ENCODE measurements at places on chromosomes 2 and 18.

GRCh38 chr18:2508155-2508554 is 63.1 kb downstream of the METTL4 start:
- no peak for DNase-seq

GRCh38 chr2:139354518-139354917 is 574.3 kb upstream of the NXPH2 start:
- no peak for DNase-seq

DNA sequence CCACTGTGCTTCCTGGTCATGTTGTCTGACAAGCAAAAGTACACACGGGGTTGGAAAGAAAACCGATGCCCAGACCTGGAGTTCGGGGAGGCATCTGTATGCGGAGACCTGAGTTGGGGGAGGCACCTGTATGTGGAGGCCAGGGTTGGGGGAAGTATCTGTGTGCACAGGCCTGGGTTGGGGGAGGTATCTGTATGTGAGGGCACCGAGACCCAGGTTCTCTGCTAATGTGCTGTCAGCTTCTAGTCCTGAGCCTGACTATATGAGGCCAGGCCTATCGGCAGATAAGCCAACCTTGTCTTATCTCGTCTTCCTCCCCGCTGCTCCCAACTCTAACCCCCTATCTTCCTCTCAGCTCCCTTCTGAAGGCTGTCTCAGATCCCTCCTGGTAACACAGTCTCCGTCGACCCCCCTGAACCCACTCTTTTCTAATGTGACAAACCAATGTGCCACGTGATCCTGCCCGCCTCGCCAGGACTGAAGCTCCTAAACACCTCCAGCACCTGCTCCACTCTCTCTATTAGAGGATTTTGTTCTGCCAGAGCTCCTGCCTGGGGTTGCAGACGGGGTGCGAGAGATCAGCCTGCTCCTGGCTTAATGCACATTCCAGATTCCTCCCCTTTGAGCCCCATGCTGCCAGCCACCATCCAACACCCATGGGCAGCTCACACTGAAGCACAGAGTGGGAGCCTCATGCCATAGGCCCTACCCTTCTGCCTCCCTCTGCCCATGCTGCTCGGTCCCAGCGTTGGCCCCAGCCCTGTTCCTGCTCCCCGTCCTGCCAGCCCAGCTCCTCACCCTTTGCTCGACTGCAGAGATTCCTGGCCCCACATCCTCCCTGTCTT is 188.4 kb downstream of the SH3BP4 start:
- no peak for DNase-seq

GRCh38 chr18:76274468-76275289 is 220.4 kb downstream of the ZNF516 start:
- DNase-seq = no peak

GRCh38 chr18:79309614-79310358 is 85.9 kb upstream of the NFATC1 start:
- DNase-seq = no peak

- no peak for DNase-seq
These were observed 111.9 kb upstream of the DTNA start for GRCh38 chr18:34598120-34598635.

- DNase-seq = no peak
These were observed 136.1 kb upstream of the NOSTRIN start for GRCh38 chr2:168666339-168666738.

- DNase-seq = no peak
These were observed 120.6 kb downstream of the CAPN13 start for GRCh38 chr2:30686669-30687068.

- no peak for DNase-seq
These were observed 102.8 kb downstream of the SMAD7 start for GRCh38 chr18:48847807-48848486.

DNA sequence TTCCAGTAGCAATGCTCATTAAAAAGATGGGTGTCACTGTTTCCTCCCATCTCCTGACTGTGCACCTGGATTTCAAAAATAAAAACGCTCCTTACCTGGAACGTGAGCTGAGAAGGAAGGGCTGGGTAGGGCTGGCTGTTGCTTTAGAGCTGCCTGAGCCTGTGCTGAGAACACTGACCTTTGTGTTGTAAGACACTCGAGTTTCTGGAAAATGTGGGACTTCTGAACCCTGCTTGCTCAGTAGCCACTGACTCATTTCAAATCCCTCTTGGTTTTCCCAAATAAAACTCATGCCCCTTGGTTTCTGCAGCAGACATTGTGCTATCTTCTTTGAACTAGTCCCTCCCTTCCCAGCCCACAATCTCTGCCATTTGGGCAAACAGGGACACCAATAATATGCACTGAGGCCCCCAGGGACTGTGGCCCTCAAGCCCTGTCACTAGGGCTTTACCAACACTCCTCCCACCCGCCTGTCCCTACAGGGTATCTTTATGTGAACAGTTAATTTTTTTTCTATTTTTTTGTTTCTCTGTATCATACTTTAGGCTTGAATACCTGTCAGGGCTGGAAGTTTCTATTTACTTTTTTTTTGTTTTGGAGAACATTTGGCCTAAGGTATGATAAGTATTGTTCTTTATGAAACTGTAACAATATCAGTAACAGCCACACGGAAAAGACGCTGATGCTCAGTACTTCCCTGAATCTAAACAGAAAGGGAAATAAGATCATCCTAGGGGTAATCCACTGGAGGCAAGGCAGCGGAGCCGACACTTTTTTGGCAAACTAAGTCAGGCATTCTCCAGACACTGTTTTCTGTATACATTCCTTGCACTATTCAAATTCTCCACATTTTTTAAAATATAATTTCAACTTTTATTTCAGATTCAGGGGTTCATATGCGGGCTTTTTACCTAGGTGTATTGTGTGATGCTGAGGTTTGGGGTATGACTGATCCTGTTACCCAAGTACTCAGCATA is 280.2 kb downstream of the STK39 start:
- DNase-seq = no peak
